ENCODE measurements at places on chromosomes 7 and 10.

DNA sequence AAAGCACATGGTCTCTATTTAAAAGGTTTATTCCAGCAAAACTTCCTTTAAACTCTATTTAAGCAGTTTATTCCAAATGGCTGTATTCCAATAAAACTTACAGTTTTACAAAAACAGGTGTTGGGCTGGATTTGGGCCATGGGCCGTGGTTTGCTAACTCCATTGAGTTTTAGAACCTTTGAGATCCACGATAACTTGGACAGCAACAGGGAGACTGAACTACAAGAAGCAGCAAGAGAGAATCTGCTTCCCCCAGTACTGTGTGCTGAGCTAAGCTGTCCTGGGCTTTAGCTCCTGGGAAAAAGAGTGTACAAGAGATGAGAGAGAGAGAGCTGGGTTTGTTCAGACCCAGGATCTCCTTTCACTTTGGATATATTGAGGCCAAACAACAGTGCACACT lies 204.0 kb upstream of the CELF2 start:
- DNase-seq = no peak

GRCh38 chr10:58757352-58758065 lies 244.8 kb downstream of the BICC1 start:
- DNase-seq = no peak

DNA sequence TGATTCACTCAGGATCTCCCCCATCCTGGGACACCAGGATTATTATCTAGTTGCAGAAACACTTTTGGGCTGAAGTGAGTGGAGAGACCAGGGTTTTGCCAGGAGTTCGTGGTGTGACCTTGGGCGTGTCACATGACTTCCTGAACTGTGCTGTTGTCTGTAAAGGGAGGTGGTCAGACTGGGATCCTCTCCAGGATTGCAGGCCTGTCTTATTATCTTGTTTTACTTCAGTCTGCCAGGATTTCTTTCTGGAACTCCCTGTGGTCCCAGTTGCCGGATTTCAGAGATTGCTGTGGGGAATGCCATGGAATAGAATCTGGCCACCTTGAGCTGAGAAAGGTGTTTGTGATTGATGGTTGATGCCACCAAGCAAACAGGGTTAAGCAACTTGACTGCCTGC lies 35.8 kb downstream of the CRCP start:
- DNase-seq = peak; percentile 7

DNA sequence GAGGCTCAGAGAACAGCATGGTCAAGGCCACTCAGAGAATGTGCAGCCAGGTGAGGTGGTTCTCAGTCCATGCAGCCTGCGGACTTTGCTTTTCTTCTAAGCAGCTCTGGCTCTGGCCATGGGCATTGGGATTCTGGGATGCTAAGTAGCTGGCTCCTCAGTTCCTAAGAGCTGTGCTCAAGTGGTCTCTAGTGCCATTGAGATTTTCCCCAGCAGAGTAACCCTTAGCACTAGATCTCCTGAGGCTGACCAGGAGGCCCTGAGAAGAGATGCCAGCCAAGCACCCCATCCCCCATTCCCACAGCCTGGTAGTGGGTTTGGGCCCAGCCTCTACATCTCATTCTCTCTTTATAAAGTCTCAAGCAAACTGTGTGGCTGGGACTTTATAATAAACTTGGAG lies 77.1 kb downstream of the KCNMA1 start:
- no peak for DNase-seq

Measured in Kasumi-1 (cell line).